Neural progenitor cell (in vitro differentiated cells): ENCODE measurements at places on chromosomes 16 and 17. TPM values are rescaled to one million over a fixed set of nuclear protein-coding genes. Genes with fewer than 3 reads are reported as not detected.

TK1 gene
- 27.3 and 61.7 TPM in 2 replicates for total RNA-seq

LDHD gene
- 0.60 and 3.8 TPM in 2 replicates for total RNA-seq

SMIM5 gene
- not detected in 2 replicates for total RNA-seq

FAM117A gene
- 14.6 and 29.5 TPM in 2 replicates for total RNA-seq

CACNG4 gene
- 0.34 and 1.2 TPM in 2 replicates for total RNA-seq

ZG16 gene
- not detected in 2 replicates for total RNA-seq

DECR2 gene
- total RNA-seq, result 7.1 and 24.3 TPM in 2 replicates

DNA sequence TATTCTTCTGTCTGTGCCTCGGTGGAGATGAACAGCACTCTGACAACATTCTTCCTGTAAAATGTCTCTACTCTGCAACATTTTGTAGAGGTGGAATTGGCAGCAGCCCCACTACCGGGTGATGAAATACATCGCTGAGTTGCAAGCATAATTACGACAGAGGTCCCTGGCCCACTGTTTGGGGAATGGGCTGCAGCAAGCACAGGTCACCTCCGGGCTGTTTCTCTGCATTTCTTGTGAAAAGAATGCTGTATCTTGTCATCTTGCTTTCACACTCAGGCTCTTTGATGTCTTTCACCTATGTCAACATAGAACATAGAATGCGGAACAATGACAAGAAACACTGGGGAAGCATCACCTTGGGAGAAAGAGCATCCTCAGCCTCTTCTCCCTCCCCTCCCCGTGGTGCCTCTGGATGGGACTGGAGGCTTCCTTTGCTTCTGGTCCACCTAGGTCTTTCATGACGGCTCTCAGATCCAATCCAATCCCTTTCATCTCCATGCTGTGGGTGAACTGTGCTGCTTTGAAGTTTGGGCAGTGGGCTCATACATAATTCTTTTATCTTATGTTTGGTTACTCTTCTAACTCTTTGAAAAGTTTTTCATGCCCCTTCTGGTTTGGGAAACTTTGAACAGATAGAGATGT is 265.0 kb downstream of the PHKB start:
- no peaks in the 10 kb centered on the region for H3K36me3 ChIP-seq
- no peak for DNase-seq
- no peak overlapping the region for H3K4me3 ChIP-seq
- no peak overlapping the region for H3K27ac ChIP-seq

- peak overlapping the region; percentile 72 for H3K27ac ChIP-seq
- peaks cover under 1% of the 10 kb centered on the region for H3K36me3 ChIP-seq
- no peaks in the 10 kb centered on the region for H3K27me3 ChIP-seq
- DNase-seq, result peak; percentile 68
- H3K4me1 ChIP-seq, result peaks cover 39% of the 10 kb centered on the region
- peak overlapping the region; percentile 0 for H3K4me3 ChIP-seq
These were observed 126.1 kb upstream of the PLCG2 start for GRCh38 chr16:81652798-81653505.

- DNase-seq, result peak; percentile 100
- peaks cover 11% of the 10 kb centered on the region for H3K4me1 ChIP-seq
- no peak overlapping the region for H3K27ac ChIP-seq
- H3K4me3 ChIP-seq, result peak overlapping the region; percentile 88
- peaks cover 54% of the 10 kb centered on the region for H3K27me3 ChIP-seq
- H3K36me3 ChIP-seq, result no peaks in the 10 kb centered on the region
These were observed 14.4 kb downstream of the MIS12 start for GRCh38 chr17:5500589-5501391.

DNA sequence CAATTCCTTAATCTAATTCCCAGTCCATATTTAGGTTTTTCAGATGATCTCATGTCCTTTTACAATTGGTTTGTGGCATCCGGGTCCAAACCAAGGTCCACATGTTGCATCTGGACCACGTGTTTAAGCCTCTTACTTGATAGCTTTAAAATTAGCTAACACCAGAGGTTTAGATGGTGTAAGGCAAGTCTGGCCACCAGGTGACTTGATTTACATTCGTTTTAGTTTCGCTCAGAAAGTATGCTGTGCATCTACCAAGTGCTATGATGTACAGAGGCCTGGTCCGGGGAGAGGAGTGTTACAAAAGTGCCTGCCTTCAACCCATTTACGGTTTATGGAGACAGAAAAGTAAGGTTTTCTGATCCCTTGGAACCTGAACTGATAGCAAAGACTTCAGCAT is 878 bp upstream of the DNAJA2 start:
- peaks cover 15% of the 10 kb centered on the region for H3K4me1 ChIP-seq
- peaks cover 8% of the 10 kb centered on the region for H3K36me3 ChIP-seq
- peak; percentile 13 for DNase-seq
- peak overlapping the region; percentile 91 for H3K4me3 ChIP-seq
- peak overlapping the region; percentile 99 for H3K27ac ChIP-seq
- H3K27me3 ChIP-seq, result no peaks in the 10 kb centered on the region

GRCh38 chr16:23679274-23679985 is 741 bp downstream of the PLK1 start:
- H3K36me3 ChIP-seq, result peaks cover 4% of the 10 kb centered on the region
- peak; percentile 50 for DNase-seq
- no peak overlapping the region for H3K27ac ChIP-seq
- H3K27me3 ChIP-seq, result no peaks in the 10 kb centered on the region
- peaks cover 23% of the 10 kb centered on the region for H3K4me1 ChIP-seq

- peaks cover 9% of the 10 kb centered on the region for H3K4me1 ChIP-seq
- no peak for DNase-seq
- no peaks in the 10 kb centered on the region for H3K27me3 ChIP-seq
- H3K27ac ChIP-seq, result no peak overlapping the region
- no peak overlapping the region for H3K4me3 ChIP-seq
- H3K36me3 ChIP-seq, result no peaks in the 10 kb centered on the region
These were observed 31.1 kb downstream of the TRPV2 start for GRCh38 chr17:16446338-16446983.

- H3K27ac ChIP-seq, result peak overlapping the region; percentile 84
- H3K27me3 ChIP-seq, result no peaks in the 10 kb centered on the region
- peak; percentile 94 for DNase-seq
- H3K4me1 ChIP-seq, result peaks cover 11% of the 10 kb centered on the region
- no peaks in the 10 kb centered on the region for H3K36me3 ChIP-seq
These were observed 688 bp downstream of the FBRS start for GRCh38 chr16:30658731-30659506.

GRCh38 chr16:12470311-12471229 is 333.1 kb downstream of the CPPED1 start:
- no peaks in the 10 kb centered on the region for H3K4me1 ChIP-seq
- H3K36me3 ChIP-seq, result no peaks in the 10 kb centered on the region
- H3K4me3 ChIP-seq, result no peak overlapping the region
- H3K27me3 ChIP-seq, result no peaks in the 10 kb centered on the region
- no peak overlapping the region for H3K27ac ChIP-seq
- no peak for DNase-seq

GRCh38 chr16:85990861-85991301 is 91.9 kb downstream of the IRF8 start:
- H3K4me3 ChIP-seq, result no peak overlapping the region
- no peaks in the 10 kb centered on the region for H3K36me3 ChIP-seq
- peaks cover 9% of the 10 kb centered on the region for H3K27me3 ChIP-seq
- no peak overlapping the region for H3K27ac ChIP-seq
- peak; percentile 67 for DNase-seq
